ENCODE measurements at places on chromosomes 5 and 9.

- DNase-seq = no peak
Measured at GRCh38 chr5:154059039-154059430, 20.3 kb downstream of the MFAP3 start.

DNA sequence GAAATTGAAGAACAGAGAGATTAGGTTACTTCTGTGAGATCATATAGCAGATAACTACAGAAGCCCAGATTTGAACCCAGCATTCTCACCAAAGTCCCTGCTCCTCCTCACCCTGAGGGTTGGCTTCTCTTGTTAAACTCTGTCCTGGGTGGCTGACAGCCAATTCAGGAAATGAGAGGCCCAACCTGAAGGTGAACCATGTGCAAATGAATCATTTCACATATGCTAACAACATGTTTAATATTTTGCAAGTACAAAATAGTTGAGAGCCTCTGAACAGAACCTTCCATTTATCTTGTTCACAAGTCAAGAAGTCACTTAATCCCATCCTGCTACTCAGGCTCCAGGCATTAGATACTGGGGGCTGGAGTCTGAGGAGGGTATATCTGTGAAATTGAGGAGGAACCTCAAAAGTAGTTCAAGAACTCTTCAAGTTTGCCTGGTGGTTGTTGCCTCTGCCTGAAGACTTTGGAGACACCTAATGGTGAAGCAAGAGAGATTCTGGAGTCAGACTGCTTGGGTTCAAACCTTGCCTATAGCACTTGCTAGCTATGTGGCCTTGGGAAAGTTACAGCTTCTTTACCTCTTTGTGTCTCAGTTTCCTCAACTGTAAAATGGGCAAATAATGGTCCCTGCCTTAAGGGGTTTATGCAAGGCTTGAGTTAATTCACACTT is 564.0 kb downstream of the PSAT1 start:
- no peak for DNase-seq

- no peak for DNase-seq
Measured at GRCh38 chr9:6894135-6894534, 136.4 kb downstream of the KDM4C start.

DNA sequence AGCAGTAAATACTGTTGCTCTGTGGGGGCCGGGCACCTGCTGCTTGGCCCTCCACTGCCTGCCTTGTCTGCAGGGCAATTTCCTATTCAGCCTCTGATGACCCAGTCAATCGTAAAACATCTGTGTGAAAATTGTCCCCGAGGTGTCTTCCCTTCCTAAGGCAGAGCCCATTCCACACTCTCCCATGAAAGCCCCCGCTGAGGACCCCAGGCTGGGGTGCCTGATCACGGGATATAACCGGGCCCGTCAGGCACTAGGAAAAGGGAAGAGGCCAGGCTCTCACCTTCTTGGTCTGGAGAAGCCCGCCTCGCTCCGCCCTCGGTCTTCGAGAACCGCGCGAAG is 27.2 kb upstream of the SCGB3A1 start:
- DNase-seq = no peak

GRCh38 chr5:98365126-98365525 is 408.3 kb upstream of the RGMB start:
- DNase-seq = no peak
